ENCODE measurements at places on chromosomes 13 and 19.
A peak's percentile ranks its signal among the peaks of the same experiment; 100 is the strongest.

DNA sequence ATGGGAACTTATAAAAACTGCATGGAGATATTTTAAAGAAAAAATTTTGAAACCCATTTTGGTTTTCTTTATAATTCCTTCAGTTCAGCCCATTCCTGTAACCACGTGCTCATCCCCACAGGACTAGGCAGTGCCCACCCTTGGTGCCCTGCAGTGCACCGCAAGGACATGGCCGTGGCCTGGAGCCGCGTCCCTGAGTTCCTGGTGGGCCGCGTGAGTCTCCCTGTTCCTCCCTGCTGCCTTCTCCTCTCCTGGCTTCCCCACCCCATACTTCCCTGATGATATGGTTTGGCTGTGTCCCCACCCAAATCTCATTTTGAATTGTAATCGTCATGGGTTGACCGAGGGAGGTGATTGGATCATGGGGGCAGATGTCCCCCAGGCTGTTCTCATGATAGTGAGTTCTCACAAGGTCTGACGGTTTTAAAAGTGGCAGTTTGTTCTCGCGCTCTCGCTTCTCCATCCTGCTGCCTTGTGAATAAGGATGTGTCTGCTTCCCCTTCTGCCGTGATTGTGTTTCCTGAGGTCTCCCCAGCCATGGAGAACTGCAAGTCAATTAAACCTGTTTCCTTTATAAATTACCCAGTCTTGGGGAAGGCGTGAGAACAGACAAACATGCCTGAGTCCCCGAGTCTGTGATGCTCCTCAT, 31.6 kb upstream of the TFDP1 start:
- DNase-seq = peak; percentile 35

GRCh38 chr13:24627946-24628345, 52.3 kb upstream of the ATP12A start:
- no peak for DNase-seq

- no peak for DNase-seq
These were observed 3.0 kb upstream of the NDFIP2 start for GRCh38 chr13:79477968-79478367.

GRCh38 chr13:67186995-67187569, 43.1 kb downstream of the PCDH9 start:
- no peak for DNase-seq

DNA sequence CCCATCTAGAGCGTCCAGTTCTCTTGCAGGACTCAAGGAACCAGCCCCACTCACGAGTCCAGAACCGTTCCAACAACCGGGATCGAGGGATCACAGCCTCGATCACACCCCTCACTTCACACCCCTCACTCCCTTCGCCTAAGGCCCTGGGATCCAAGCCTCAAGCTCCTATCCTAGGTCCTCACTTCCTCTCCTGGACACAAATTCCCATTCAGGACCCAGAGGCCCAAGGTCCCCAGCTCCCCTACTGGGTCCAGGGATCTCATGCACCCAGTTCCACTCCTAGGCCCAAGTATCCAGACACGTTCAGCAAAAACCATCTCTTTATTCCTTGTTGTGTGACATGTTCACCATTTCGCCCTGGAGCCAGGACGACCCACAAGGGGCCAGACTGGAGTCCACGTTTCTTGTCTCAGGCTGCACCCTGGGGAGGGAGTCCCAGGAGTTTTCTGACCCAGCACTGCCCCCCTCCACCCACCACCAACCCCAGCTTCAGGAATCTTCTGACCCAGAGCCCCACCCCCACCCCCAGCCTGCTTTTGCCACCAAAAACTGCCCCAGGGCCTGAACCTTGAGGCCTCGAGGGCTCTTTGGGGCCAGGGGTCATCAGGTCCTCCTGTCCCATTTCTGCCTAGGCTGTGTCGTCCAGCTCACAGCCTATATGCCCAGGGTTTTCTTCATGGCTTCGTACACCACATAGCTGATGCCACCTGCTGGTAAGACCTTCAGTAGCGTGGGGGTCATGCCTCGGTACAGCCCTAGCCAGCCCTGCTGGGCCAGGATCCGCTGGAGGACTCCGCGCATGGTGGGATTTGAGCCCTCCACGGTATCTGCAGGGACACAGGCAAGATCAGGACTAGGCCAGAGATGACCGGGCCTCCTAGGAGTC, 1.4 kb upstream of the KHSRP start:
- no peak for DNase-seq

DNA sequence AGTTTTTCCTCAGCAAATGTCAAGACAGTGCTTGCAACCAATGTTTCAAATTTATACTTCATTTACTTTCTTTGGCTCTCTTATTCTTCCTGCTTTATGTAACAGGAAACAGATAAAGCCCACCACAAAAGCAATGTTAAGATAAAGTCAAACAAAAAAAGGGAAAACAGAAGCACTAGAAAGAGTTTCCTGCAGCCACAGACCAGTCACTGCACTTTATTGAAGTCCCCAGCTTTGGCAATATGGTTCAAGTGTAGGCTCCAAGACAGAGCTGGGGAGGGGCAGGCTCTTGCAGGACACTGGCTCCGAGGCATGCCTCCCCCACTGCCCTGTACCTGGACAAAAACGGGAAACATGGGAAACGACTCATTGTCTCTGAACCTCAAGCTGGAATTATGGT, 15.3 kb upstream of the CDC16 start:
- DNase-seq = peak; percentile 57

DNA sequence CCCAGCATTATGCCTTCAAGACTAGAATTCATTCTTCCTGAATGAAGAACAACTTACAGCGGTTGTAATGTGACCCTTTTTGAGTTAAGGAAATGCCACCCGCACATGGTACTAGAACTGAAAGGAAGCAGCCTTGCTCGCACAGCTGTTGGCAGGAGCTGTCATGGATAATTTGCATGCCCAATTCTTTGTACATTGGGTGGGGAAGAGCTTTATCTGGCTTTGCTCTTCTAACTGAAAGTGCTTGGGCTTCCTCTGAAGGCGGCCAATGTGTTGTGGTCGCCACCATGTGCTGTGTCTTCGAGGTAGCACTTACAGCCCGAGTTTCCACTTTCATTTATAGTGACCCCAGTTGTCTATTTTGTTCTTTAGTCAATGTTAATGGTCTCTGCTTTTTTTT, 3.4 kb downstream of the CCNE1 start:
- no peak for DNase-seq

- DNase-seq = no peak
These were observed 13.9 kb downstream of the SLC46A3 start for GRCh38 chr13:28704919-28705318.

GRCh38 chr19:18769989-18770528, 21.0 kb downstream of the COMP start:
- no peak for DNase-seq

- no peak for DNase-seq
These were observed 11.9 kb upstream of the SPATA13 start for GRCh38 chr13:24148414-24149235.

DNA sequence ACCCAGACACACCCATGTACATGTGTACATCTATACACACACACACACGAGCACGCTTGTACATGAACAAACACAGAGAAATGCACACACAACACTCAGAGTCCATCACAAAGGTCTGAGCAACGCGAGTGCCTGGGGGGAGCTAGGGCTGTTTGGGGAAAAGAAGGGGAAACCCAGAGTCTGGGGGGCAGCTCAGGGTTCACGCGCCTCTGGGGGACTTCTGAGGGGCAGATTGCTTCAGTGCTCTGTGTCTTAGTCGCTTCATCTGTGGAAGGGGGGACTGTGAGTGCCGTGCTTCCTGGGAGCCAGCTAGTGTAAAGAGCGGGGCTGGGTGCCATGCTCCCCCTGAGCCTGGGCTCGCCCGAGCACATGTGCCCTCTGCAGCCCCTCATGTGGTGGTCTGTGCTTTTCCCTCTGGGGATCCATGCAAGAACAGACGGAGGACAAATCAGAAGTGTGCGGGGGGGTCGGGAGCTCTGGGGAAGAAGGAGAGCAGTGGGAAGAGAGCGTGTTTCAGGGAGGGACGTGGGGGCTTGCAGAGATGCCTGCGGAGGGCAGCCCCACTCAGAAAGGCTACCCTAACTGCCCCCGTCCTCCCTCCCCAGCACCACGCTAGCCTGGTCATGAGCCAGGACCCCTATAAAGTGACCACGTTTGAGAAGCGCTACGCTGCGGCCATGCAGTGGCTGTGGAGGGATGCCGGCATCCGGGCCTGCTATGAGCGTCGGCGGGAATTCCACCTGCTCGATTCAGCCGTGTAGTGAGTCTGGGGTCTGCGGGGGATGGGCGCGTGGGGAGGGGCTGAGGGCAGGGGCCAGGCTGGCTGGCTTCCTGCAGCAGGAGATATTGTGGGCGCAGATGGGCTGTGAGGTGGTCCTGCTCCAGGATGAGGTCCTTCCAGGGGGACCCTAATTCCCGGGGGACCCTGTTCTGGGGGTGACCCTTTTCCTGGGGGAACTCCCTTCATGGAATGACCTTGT, 14.0 kb downstream of the GNA15 start:
- no peak for DNase-seq

DNA sequence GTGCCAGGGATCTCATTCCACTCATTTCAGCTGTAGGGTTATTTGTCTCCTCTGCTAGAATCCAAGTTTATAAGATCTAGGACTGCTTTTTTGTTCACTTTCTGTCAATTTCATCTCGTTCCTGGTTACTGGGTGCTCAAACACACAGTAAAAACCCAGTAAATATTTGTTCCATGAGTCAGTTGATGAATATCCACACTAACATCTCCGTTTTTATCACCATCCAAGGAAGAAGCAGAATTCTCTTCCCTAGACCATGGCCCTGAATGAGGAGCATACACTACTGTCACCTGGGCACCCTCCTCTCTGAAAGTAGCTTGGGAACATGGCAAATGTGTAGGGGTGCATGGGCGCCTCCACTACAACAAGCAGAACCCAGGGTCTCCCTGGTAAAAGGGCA, 390.8 kb downstream of the FOXO1 start:
- no peak for DNase-seq

- no peak for DNase-seq
These were observed 10.4 kb downstream of the DEDD2 start for GRCh38 chr19:42206871-42207755.

DNA sequence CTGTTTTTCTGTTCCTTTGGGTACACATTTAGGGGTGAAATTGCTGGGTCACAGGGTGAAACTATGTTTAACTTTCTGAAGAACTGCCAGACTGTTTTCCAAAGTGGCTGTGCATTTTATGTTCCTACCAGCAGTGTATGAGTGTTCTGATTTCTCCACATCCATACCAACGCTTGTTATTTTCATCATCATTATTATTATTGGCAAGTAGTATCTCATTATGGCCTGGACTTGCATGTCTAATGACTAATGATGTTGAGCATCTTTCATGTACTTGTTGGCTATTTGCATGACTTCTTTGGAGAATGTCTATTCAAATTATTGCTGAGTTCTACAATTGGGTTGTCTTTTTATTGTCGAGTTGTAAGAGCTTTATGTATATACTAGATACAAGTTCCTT, 321.8 kb upstream of the HTR2A start:
- DNase-seq = no peak

- no peak for DNase-seq
These were observed 11.5 kb downstream of the PLEKHA4 start for GRCh38 chr19:48856921-48857320.

- DNase-seq = no peak
These were observed 44.8 kb downstream of the PHF11 start for GRCh38 chr13:49540552-49540951.

DNA sequence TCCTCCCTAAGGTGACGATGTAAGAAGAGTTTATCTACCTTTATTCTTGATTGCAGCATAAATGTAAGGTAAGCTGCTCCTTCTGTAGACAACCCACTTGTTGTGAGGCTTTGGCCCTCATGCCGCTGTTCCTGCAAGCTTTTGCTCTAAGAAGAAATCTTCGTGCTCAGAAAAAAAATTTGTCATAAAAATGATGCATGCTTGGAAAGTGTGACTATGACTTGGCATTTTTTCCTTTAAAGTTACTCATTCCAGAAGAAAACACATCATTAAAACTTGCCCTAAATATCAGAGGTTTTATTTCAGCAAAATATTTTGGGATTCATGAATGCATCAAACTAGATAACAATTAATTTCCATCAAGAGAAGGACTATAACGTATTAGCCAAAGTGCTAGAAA, 39.8 kb downstream of the KCTD12 start:
- DNase-seq = no peak

- no peak for DNase-seq
These were observed 190.1 kb upstream of the CSNK1A1L start for GRCh38 chr13:37295573-37295972.

GRCh38 chr19:28425046-28425931, 787.7 kb downstream of the UQCRFS1 start:
- DNase-seq = no peak

- no peak for DNase-seq
These were observed 19.6 kb downstream of the ALG5 start for GRCh38 chr13:36979361-36980050.

DNA sequence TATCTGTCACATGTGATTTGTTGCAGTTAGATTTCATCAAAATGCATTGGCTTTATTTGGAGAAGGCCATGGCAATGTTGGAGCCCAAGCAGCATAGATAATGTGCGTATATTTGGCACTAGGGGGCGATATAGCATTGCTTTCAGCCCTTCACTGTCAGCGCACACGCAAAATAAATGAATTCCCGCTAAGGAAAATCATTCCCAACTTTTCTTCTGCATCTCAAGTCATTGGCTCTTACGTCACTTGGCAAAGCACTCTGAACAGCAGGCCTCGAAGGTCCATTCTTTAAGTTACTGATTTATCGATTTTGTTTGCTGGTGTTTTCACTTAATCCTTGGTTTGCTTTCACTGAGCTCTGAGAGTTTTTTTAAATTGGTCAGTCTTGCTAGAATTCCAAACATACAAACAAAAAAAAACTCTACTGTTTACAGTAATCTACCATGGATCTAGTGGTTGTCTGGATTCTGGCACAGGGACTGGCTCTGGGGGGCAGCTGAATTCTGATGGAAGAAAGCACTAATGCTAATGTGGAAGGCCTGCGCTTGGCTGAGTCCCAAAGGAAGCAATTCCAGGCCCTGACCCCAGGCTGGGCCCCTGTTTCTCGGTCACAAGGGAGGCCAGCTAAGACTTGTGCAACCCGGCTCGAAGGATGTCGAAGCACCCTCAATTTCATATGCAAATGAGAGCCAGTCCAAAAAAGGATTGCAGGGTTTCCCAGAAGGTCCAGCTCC, 97.7 kb upstream of the IPO5 start:
- no peak for DNase-seq

DNA sequence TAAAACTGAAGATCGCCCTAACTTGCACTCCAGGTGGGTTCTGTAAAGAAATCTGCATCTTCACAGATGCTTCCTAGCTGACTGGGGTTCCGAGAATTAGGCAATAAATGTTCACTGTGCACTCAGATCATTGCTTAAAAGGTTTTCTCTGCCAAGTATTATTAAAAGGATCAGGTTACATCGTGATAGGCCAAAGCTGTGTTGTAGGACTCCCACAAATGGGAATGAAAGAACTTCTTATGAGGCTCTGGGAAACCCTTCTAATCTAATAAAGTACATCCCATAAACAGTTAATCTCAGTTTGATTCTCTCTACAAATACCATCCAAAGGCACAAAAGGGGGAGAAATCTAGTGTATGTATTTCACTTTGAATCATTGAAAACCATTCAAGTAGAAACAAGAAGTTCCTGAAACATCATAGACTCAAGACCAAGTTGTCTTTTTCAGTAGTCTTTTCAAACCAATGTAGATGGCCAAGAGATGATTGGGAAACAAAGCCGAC, 7.1 kb upstream of the POU4F1 start:
- DNase-seq = no peak
